ENCODE measurements at places on chromosomes 7 and 10. TPM values are rescaled to one million over a fixed set of nuclear protein-coding genes. Genes with fewer than 3 reads are reported as not detected.

The CCL24 gene
- total RNA-seq: not detected

- no peak overlapping the region for H3K27ac ChIP-seq
- no peaks in the 10 kb centered on the region for H3K4me1 ChIP-seq
- no peak for DNase-seq
Measured at GRCh38 chr10:78768876-78769275, 299.9 kb upstream of the ZMIZ1 start.

The FGFR2 gene
- total RNA-seq: 0.14 TPM

- H3K36me3 ChIP-seq: no peaks in the 10 kb centered on the region
- no peaks in the 10 kb centered on the region for H3K4me1 ChIP-seq
- DNase-seq: no peak
- no peak overlapping the region for H3K4me3 ChIP-seq
Measured at GRCh38 chr7:44275957-44276570, 49.3 kb downstream of the CAMK2B start.

GRCh38 chr10:74934100-74934812, 107.9 kb downstream of the KAT6B start:
- H3K27ac ChIP-seq: no peak overlapping the region
- no peaks in the 10 kb centered on the region for H3K4me1 ChIP-seq
- no peaks in the 10 kb centered on the region for H3K36me3 ChIP-seq
- no peaks in the 10 kb centered on the region for H3K27me3 ChIP-seq
- no peak for DNase-seq

DNA sequence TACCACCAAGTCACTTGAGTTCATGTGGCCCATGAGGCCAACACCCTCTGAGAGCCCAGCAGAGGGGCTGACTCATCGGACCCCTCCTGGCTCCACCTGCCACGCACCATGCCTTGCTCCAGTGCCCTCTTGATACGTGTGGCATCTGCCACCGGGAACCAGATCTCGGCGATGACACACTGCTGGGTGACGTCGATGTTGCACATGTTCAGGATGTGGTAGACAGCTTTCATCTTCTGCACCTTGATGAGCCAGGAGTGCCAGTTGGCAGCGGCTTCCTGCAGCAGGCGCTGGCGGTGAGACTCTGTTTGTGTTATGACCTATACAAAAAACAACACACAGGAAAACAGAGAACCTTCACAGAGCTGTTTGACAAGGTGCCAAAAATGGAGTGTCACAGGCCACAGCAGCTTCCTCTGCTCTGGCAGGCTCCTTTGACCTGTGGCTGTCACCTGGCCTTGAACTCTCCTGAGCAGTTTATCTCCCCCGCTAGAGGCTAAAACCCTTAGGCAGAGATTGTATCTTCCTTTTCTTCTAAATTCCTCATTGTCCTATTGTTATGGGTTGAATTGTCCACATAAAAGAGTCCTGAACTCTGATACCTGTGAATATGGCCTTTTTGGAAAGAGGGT, 45.2 kb upstream of the TMEM213 start:
- H3K27ac ChIP-seq: peak overlapping the region; percentile 73
- no peaks in the 10 kb centered on the region for H3K27me3 ChIP-seq
- H3K4me3 ChIP-seq: no peak overlapping the region
- no peaks in the 10 kb centered on the region for H3K36me3 ChIP-seq
- peak; percentile 90 for DNase-seq

DNA sequence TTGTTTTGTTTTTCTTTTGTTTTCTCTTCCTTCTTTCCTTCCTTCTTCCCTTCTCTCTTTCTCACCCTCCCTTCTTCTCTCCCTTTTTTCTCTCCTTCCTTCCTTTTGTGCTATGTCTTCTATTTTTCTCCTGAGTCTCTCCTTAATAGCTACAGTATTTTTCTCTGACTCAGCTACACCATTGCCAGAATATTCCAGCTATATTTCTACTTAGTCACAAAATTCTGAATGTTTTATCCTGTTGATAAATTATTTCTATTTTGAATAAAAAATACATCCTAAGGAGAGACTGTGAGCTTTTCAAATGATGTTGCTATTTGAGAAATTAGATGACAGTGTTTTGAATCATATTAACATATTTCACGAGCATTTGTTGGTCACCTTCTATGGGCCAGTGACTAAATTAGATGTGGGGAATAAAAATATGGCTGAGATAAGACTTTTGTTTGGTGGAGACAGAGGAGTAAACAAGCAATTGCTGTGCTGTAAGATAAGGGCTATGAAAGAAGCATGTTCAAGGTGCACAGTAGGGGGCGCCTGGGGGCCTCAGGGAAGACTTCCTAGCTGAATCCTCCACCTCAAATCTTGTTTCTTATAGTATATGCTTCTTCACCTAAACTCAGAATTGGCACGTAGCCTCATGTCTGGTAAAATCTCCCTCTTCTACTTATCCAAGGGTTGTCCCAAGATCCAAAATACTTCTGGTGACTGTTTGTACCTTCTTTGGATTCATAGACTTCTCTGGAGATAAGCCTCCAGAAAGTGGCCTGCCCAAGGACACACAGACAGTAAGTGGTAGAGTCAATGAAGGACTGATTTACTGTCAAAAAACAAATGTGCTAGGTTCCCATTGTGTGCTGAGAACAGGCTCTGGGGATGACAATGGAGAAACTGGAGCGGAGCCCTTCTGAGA, 115.5 kb upstream of the CREB5 start:
- H3K4me1 ChIP-seq: no peaks in the 10 kb centered on the region
- H3K27ac ChIP-seq: no peak overlapping the region
- no peaks in the 10 kb centered on the region for H3K36me3 ChIP-seq
- DNase-seq: peak; percentile 31
- no peak overlapping the region for H3K4me3 ChIP-seq

- no peak overlapping the region for H3K27ac ChIP-seq
- no peaks in the 10 kb centered on the region for H3K27me3 ChIP-seq
- H3K36me3 ChIP-seq: no peaks in the 10 kb centered on the region
- no peak overlapping the region for H3K4me3 ChIP-seq
- H3K4me1 ChIP-seq: no peaks in the 10 kb centered on the region
Measured at GRCh38 chr10:70791386-70792039, 6.3 kb upstream of the TBATA start.

- peak overlapping the region; percentile 74 for H3K4me3 ChIP-seq
- peaks cover 46% of the 10 kb centered on the region for H3K4me1 ChIP-seq
- H3K36me3 ChIP-seq: no peaks in the 10 kb centered on the region
- peak; percentile 12 for DNase-seq
- no peak overlapping the region for H3K27ac ChIP-seq
- H3K27me3 ChIP-seq: no peaks in the 10 kb centered on the region
Measured at GRCh38 chr10:97850446-97850845, 803 bp downstream of the GOLGA7B start.

DNA sequence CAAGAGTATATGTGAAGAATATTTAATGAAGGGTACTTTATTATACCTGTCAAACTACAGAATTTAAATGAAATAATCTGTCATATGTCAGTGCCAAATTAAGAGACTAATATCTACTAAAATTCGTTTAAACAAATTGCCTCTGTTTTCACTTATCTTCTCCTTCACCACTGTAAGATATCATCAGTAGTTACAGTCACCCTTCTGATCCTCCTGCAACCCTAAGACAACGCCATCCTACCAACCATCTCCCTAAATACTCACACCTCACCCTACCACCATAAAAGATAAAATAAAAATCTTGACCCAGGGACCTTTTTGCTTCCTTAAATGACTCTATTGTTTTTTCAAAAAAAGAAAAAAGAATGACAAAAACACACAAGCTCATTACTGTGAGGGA, 20.8 kb downstream of the EZH2 start:
- H3K27ac ChIP-seq: no peak overlapping the region
- no peak overlapping the region for H3K4me3 ChIP-seq
- H3K36me3 ChIP-seq: no peaks in the 10 kb centered on the region

- no peak overlapping the region for H3K27ac ChIP-seq
- no peaks in the 10 kb centered on the region for H3K27me3 ChIP-seq
- DNase-seq: no peak
- H3K4me3 ChIP-seq: no peak overlapping the region
Measured at GRCh38 chr7:26493737-26494428, 202.2 kb downstream of the SNX10 start.

DNA sequence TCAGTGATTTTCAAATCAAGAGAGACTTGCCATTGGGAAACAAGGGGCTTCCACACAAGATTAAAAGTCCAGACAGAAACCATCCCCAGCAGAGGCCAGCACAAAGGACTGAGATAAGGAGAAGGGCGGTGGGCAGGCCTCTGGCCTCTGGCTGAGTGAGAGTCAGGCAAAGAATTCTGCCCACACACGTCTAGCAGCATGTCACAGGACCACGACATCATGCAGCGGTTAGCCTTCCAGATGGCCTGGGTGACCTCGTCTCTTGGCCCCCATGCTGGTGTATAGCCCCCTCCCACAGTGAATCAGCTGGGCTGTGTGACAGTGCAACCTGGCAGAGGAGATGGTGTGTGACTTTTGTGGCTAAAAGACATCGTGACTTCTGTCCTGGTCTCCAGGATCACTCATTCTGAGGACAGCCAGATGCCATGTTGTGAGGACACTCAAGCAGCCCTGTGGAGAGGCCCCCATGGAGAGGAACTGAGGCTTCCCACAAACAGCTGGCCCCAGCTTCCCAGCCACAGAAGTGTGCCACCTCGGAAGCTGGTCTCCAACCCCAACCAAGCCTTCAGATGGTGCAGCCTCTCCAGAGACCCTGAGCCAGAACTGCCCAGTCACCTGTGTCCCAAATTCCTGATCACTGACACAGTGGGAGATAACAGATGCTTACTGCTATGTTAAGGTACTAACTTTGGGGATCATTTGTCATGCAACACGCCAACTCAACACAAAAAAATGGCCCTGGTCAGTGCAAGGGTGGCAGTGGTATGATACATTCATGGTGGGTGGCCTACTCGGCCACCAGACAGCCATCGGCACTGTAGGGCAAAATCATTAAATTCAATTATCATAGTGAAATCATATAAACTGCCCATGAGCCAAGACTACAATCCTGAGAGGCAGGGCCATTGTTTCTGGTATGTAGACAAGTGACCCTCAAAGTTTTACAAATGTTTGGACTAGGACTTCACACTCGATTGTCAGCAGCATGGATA, 73.2 kb downstream of the TNS3 start:
- no peak overlapping the region for H3K4me3 ChIP-seq
- H3K27ac ChIP-seq: no peak overlapping the region
- H3K36me3 ChIP-seq: no peaks in the 10 kb centered on the region
- no peaks in the 10 kb centered on the region for H3K27me3 ChIP-seq
- DNase-seq: no peak

The UTF1 gene
- total RNA-seq: not detected

DNA sequence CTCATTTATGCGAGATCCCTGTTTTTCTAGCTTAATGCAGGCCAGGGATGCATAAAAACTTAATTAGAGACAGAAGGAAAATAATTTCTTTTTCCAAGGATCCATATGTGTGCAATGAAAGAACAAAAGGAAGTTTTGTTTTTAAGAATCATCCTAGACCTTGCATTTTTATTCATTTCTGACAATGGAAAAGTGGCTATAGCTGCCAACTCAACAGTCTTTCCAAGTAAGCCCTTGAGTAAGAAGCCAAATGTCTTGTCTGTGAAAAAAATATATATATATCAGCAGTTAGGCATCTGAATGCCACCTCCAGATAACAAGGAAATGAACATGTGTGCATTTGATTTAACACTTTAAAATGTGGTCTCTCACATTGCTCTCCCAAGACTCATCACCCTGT, 1397.6 kb downstream of the GATA3 start:
- H3K36me3 ChIP-seq: no peaks in the 10 kb centered on the region
- H3K27me3 ChIP-seq: no peaks in the 10 kb centered on the region
- DNase-seq: no peak
- H3K27ac ChIP-seq: no peak overlapping the region
- H3K4me1 ChIP-seq: no peaks in the 10 kb centered on the region

DNA sequence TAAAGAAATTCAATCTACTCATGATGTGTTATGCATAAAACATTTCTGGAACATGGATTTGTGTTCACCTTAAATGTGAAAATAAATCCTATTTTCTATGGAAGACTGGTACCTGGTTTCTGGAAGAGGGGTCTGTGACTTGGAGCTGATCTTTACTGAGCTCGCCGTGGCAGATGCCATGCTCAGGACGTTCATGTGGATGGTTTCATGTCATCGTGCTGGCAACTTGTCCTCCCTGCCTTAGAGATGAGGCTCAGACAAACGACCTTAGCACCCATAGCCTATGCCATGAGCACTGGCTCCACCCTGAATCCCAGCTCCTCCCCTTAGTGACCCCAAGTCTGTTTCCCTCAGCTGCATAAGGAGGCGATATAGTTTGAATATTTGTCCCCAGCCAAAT, 7.3 kb downstream of the PPIF start:
- H3K36me3 ChIP-seq: peaks cover 61% of the 10 kb centered on the region
- H3K27ac ChIP-seq: no peak overlapping the region
- H3K27me3 ChIP-seq: no peaks in the 10 kb centered on the region

The LRRTM3 gene
- not detected for total RNA-seq

DNA sequence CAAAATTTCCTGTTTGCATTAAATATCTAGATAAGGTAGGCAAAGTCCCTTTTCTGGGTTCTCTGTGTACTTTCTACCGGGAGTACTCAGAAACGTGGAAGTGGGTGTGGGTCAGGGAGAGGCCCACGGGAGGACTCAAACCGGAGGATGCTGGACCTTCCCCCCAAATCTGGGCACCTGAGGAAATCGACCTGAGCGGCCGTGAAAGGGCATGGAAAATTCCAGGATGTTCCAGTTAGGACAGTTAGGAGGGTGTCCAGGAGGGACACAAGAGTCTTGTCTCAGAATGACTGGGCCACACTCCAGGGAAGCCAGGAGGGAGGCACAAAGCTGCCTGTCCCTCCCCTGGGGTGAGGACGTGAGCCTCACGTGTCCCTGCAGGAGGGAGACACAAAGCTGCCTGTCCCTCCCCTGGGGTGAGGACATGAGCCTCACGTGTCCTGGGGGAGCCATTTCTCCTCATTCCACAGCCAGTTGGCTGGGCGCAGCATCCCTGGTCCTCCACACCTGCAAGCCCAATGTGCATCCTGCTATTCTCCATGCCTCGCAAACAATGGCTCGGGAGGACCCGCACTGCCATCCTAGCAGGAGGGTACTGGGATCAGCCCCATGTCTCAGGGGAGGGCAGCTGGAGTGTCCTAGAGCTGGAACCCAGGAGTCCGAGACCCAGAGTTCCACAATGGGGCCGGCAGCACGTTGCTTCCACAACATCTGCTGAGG, 190.5 kb upstream of the PPP2R2D start:
- H3K27me3 ChIP-seq: no peaks in the 10 kb centered on the region
- DNase-seq: no peak
- no peaks in the 10 kb centered on the region for H3K36me3 ChIP-seq
- no peaks in the 10 kb centered on the region for H3K4me1 ChIP-seq
- H3K4me3 ChIP-seq: no peak overlapping the region

The UCMA gene
- not detected for total RNA-seq

DNA sequence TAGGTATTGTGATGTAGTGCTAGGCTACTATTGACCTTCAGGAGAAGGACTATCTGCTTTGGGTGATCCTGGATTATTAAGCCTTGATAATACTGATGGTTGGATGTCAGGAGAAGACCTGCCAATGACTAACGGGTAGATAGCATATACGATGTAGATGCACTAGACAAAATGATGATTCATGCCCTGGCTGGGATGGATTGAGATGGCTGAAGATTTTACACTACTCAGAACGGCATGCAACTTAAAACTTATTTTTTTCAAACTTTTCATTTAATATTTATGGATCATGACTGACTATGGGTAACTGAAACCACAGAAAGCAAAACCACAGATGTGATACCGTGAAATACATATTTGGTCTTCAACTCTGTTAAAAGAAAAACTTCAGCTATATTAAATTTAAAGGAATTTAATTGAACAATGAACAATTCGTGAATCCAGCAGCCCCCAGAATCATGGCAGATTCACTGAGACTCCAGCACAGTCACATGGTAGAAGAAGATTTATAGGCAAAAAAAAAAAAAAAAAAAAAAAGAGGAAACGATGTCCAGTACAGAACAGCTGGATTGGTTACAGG, 124.6 kb upstream of the CDK13 start:
- H3K36me3 ChIP-seq: no peaks in the 10 kb centered on the region
- no peak overlapping the region for H3K4me3 ChIP-seq
- H3K27ac ChIP-seq: no peak overlapping the region
- H3K27me3 ChIP-seq: peaks cover 3% of the 10 kb centered on the region

The RAPGEF5 gene
- not detected for total RNA-seq
